Activated effector memory CD4-positive, alpha-beta T cell treated with anti-CD3 and anti-CD28 coated beads, Interleukin-2, amount 50 U/mL, for 16 hours (primary cell): ENCODE measurements at places on chromosomes 2 and 18.

DNA sequence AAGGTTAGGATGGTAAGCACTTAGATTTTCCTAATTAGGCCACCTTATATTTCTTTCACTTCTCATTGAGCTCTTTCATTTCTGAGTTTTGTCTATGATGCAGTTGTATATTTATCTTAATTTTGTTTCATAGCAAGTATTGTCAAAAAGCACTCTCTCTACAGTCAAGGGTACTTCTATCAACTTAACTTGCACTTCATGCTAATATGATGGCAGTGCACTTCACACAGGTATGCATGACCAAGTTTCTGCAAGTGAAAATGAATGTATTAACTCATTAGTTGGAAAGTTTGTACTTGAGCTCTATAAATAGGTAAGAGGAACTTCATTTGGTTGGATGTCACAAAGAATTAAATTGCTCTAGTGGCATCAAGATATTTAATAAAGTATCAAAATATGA lies 51.5 kb upstream of the CDH19 start:
- no peak for DNase-seq

GRCh38 chr2:144383571-144384100 lies 136.3 kb downstream of the ZEB2 start:
- DNase-seq, result no peak

DNA sequence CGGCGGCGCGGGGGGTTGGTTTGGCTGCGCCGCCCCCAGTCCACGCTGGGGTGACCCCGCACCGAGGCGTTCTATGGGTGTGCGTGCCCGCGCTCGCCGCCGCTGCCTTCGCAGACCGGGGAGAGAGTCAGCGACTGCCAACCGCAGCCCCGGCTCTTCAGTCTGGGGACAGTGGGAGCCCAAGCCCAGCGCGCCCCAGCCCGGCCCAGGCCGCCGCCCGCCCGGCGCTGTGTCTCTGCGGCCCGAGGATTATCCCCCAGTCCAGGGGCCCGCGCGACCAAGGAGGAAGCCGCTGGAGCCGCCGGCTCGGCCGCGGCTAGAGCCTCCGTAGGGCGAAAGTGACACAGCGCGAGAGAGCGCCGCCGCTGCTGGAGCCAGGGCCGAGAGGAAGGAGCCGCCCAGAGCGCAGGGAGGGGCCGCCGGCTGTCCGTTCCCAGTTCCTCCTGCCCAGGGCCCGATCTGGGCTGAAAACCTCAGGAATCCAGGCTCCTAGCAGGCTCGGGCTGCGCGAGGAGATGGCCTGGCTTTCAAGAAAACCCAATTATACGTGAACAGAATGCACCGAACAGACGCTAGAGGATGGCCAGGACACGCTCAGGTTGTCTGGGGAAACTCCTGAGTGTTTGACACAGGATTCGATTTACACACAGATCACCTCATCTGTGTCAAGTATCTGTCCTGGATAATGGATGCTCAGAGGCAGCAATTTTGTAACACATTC lies 2.4 kb downstream of the CTIF start:
- peak; percentile 66 for DNase-seq

GRCh38 chr2:212465456-212465855 lies 73.1 kb downstream of the ERBB4 start:
- no peak for DNase-seq

DNA sequence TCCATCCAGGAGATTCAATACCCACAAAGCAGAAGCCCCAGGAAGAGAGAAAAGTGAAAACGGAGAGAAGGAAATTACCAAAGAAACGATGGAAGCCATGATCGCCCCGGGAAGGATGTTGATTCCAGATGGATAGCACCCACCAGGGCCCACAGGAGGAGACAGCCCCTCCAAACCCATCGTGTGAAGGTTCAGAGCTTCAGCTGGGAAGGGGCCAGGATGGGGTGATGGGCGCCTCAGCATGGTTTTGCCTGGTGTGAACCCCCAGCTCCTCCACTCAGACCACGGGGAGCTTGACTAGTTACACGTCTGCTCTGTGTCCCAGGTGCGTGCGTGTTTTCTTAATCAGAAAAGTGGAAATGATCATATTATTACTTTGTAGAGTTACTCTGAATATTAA lies 264.5 kb downstream of the EIPR1 start:
- DNase-seq, result no peak

GRCh38 chr18:63206433-63207142 lies 113.0 kb downstream of the BCL2 start:
- DNase-seq, result no peak

- no peak for DNase-seq
Observed at GRCh38 chr2:113858764-113859163, 31.1 kb upstream of the ACTR3 start.

GRCh38 chr2:27379836-27380625 lies 503 bp downstream of the ZNF513 start:
- peak; percentile 66 for DNase-seq

GRCh38 chr2:36366491-36367120 lies 11.0 kb downstream of the CRIM1 start:
- no peak for DNase-seq

DNA sequence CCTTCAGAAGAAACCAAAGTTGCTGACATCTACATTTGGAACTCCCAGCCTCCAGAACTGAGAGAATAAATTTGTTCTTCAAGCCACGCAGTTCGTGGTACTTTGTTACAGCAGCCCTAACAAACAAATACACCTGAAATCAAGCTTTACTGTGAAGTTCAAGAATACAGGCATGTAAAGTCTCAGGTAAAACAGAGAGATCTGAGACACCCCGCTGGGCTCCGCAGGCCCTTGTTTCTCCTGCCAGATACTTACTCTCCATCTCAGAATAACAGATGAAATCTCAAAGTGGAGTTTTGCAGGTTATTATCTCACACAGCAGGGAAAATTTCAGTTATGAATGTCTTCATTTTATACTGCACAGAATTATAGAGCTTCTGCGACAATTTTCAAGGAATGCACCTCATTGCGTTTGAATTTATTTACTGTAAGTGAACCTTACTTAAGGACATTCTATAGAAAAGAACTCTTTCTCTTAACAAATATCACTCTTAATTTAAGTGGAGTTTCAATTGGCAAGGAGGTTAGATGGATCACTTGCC lies 492.4 kb upstream of the LRATD1 start:
- DNase-seq, result no peak

- DNase-seq, result no peak
Observed at GRCh38 chr2:218471982-218472381, 53.1 kb downstream of the VIL1 start.

GRCh38 chr18:64888956-64889355 lies 740.1 kb upstream of the LINC00305 start:
- no peak for DNase-seq

DNA sequence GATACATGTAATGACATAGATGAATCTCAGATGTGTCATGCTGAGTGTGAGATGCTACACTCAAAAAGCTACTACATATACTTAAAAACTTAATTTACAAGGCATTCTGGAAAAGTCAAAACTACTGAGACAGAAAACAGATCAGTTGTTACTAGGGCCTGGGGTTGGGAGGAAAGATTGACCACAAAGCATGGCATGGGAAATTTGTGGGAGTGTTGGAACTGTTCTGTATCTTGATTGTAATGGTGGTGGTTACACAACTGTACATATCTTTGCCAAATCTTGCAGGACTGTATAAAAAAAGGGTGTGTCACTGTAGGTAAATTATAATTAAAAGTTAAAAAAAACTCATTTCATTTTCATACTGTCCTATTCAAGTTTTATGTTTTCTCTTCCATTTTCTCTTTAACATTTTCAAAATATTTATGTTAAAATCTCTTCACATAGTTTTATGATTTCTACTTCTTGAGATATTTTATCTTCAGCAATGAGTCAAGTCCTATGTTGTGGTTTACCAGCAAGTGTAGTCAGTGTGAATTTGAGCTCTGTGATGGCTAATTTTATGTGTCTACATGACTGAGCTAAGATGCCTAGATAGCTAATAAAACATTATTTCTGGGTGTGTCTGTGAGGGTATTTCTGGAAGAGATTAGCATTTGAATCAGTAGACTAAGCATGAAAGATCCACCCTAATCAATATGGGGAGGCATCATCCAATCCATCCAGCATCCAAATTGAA lies 58.6 kb upstream of the VRK2 start:
- no peak for DNase-seq
